ENCODE measurements at places on chromosomes 4 and X.

DNA sequence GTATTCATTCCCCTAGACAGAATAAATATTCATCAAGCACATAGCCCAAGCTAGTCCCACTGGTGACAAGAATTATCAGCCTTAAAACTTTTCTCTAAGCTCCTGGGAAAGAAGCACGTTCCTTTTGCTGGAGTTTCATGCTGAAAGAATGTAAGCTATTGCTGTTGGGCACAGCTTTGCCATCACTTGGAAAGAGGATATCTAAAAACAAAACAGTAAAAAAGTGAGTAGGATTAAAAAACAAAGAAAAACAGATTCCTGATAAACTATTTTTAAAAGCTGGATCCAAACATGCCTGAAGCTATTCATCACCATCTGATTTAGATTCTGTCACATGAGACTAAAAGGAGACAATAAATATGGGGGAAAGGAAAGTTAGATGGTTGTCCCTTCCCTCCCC, 176.8 kb downstream of the SCFD2 start:
- DNase-seq, result peak; percentile 93

DNA sequence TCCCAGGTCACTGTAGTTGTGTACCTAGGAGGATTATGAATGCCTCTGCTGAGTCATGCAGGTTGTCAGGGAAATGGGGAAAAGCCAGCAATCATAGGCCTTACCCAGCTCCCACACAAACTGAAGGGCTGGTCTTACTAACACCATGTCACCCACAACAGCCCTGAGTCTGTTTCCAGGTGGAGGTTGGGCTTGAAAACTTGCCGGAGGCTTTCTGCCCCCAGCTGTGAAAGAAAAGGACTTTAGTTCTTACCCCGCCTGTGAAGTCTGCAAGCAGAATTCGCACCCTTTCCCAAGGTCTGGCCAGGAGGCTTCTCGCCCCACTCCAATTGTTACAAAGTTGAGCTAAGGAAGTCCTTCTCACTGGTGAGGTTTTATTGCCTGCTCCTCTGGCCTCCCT, 143.9 kb downstream of the RPS6KA6 start:
- DNase-seq, result no peak

DNA sequence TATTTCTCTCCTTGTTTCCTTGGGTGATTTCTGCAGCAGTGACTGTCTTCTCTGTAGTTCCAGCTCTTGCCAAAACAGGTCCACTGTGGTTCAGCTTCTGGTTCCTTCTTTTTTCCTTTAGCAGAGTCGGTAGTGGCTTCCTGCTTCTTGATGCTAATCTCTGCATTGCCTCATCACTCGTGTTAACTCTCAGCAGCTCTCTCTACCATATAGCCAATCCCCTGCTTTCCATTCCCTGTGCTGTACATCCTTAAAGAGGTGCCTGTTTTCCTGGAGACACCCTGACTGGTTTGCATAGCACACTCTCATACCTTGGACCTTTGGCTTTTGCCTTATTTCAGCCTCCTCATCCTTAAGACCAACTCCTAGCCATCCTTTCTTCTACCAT, 191.2 kb upstream of the LNX1 start:
- DNase-seq, result no peak

DNA sequence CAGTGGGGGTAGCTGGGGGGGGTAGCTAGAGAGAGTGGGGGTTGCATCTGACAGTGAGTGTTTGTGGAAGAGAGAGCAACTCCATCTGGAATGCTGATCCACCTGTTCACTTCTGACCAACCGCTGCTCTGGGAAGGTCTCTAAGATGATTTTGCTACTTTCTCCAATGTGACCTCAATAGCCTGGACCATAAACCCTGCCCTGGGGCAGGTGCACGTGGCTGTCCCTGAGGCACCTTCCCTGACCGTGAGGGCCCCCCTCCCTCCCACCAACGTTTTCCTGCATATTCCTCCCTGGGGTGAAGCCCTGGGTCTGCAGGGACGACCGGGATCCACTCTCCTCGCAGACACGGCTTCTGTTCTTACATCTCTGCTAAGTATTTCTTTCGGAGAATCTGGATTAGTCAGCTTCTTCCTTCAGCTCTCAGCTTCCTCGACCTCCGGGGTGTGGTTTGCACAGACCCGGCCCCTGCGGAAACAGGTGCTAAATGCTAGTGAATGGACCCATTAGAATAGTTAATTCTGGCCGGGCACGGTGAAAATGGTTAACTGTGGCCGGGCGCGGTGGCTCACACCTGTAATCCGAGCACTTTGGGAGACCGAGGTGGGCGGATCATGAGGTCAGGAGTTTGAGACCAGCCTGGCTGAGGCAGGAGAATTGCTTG, 21.4 kb upstream of the PLCXD1 start:
- no peak for DNase-seq

Data from fibroblast of skin of scalp (primary cell).